ENCODE measurements at places on chromosomes 5 and 9.

GRCh38 chr5:111043712-111044506 is 27.6 kb upstream of the TSLP start:
- DNase-seq = no peak

GRCh38 chr9:121640491-121641223 is 10.8 kb upstream of the DAB2IP start:
- DNase-seq = no peak

- DNase-seq = no peak
Observed at GRCh38 chr5:14850419-14851049, 21.0 kb downstream of the ANKH start.

DNA sequence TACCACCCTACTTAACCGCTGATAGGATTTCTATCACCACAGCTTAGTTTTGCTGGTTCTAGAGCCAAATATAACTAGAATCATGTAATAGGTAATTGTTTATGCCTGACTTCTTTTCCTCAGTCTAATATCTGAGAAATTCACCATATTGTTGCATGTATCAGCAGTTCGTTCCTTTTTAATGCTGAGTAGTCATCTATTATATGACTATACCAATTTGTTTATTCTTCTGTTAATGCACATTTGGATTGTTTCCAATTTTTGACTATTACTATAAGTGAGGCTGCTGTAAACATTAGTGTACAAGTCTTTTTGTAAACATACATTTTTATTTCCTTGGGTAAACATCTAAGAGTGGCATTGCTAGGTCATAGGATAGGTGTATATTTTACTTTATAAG is 25.9 kb downstream of the CSNK1G3 start:
- DNase-seq = no peak

DNA sequence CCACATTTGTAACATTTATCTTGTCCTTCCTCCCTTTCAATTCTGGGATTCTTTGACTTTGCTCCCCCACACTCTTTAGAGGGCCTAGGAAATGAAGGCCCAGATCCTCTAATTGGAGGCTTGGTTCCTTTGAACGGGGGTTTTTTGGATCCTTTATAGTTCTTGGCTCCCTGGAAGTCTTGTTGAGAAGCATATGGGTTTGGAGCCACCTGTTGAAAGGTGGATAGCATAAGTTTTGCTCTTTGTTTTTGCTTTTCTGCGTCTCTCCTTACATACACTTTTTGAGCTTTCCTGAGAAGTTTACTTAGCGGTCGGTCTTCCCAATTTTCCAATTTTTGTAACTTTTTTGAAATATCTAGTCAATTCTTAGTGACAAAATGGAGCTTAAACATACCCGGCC is 17.8 kb downstream of the IFT74 start:
- DNase-seq = no peak

DNA sequence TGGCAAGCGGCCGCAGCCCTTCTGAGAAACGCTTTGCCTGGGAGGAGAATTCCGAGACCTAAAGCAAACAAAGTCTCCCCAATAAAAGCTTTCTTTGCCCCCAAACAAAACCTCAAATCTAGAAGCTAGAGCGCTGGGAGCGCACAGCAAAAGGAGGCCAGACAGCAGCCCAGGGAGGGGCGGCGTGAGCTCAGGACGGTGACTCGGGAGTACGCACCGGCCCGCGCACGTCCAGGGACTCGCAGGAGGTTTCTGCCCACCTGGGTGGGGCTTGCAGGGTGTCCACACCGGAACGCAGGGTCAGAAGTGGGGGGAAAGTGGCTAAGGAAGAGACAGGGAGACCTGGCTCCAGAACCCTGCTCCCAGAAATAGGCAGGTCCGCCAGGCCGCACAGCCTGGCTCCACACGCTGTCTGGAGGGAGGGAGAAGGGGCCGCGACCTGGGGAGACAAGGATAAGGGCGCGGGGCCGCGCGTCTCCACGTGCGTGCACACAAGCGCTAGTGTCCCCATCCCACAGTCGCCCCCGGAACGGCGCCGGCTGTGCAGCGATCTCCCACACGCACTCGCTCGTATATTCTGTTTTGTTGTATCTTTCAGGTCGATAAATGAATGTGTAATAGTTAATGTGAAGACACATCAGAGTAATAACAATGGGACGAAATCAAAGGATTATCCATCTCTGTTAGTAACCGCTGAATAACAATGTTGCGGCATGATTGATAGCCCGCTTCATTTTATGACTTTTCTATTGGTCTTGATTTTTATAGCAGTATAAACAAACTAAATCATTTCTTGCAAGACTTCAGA is 2.3 kb upstream of the OTP start:
- DNase-seq = no peak

DNA sequence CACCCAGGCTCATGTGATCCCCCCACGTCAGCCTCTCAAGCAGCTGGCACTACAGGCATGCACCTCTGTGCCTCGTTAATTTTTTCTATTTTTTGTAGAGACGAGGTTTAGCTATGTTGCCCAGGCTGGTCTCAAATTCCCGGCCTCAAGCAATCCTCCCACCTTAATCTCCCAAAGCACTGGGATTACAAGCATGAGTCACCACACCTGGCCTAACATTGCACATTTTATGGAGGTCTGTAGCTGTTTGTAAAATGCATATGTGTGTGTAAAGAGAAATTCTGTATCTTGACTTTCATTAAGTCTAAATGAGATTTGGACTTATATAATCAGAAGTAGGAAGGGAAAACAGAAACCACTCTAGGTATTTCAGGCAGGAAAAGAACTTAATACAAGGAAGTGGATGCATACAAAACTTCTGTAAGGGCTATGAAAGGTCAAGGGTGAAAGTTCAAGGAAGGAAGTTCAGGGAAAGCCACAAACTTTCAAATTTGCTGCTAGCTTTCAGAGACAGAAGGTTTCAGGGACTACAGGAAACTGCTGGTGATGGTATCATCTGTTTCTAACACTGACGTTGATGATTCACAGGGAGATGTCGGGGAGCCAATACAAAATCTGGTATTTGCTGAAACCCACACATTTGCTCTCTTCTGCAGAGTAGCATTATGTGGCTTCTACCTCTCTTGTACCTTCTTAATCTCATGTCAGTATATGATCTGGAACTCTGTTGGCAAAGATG is 209.4 kb downstream of the PIK3R1 start:
- DNase-seq = no peak

GRCh38 chr9:133526721-133527321 is 2.1 kb upstream of the MYMK start:
- DNase-seq = no peak

DNA sequence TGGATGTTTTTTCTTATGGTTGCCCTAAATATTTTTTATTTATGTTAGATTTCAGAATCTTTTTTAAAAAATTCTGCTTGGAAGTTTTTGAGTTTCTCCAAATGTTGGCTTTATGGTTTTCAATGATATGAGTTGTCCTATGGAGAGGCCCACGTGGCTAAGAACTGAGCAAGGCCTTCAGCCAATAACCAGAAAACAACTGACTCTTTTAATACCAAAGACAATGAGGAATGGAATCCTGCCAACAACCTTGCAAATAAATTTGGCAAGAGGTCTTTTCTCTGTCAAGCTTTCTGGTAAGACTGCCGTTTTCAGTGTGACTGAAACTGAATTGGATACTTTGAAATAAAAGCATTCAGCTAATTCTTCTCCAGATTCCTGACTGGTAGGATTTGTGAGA is 1740.1 kb upstream of the WWC1 start:
- DNase-seq = no peak

DNA sequence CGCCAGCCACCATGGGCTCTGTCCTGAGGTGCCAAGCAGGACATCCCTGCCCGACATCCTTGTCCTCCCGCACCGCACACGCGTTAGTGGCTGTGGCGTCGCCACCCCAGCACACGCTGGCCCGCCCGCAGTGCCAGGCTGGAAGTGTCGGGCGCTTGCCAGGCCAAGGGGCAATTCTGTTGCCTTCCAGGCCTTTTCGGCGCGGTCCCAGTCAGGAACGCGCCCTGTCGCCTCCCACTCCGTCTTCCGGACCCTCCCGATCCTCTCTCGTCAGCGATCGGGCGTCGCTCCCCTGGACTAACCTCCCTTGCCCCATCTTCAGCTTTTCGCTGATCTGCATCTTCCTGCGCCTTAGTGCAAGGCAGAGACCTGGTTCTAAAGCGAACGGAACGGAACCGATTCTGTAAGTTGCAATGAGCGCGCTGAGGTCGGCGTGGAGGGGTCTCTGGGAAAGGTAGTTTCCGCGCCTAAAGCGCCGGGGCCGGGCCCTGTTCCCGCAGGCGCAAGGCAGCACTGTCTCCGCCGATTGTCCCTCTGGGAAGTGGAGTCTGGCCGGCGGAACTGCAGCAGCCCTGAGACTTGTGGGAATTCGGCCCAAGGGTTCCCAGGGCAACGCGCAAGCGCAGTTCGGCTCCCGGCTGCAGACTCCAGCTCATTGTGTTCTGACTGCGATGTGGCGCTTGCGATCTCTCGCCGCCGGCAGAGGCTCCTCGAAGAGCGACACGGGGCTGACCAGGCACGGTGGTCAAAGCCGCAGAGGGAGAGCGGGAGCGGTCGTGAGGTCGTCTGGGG is at the start of gene ZNF454:
Gene ZNF454, plus strand, starts transcription at position 630 of the 792 bp plus-strand sequence. CDS start 1,594 bp downstream, outside the sequence.
- peak; percentile 94 for DNase-seq

DNA sequence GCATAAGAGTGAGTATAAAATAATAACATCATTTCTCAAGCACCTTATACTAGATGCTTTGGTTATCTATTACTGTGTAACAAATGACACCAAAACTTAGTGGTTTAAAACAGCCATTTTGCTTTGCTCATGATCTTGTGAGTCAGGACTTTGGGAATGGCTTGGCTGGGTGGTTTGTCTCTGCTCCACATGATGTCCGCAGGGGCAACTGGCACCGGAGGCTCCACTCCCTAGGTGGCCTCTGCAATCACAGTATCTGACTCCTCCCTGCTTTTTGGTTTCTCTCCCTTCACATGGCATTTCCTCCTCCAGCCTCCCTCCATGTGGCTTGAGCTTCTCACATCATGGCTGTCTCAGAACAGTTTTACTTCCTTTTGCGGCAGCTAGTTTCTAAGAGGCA is 259.5 kb downstream of the GAS1 start:
- DNase-seq = no peak

DNA sequence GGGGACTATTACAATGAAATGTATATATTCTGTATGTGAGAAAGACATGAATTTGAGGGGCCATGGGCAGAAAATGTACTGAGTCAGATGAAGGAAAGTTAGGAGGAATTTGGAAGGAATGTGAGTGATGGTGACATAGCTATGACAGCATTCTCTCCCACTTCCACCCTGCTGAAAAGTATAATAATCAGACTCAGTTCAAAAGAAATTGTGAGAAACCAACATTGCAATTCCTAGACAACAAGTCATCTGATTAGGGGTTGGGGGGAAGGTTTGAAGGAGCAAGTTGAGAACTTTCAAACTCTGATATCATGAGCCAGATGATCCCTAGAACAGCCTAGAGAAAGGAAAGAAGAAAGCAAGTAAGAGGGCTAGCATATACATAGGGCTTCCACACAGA is 370.6 kb downstream of the DMRTA1 start:
- DNase-seq = no peak

DNA sequence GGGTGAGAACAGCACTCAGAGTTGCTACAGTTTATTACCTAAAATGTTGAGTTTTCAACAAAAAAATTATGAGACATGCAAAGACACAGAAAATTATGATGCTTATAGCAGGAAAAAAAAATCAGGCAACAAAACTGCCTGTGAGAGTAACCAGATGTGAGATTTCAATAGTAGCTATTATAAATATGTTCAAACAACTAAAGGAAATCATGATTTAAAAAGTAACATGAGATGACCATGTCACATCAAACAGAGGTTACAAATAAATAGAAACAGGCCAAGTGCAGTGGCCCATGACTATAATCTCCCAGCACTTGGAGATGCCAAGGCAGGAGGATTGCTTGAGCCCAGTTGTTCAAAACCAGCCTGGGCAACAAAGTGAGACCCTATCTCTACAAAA is 12.1 kb upstream of the RIMOC1 start:
- DNase-seq = no peak

- no peak for DNase-seq
Observed at GRCh38 chr5:35780236-35780635, 76.5 kb upstream of the IL7R start.
